ENCODE measurements at places on chromosomes 3 and 15. TPM values are rescaled to one million over a fixed set of nuclear protein-coding genes. Genes with fewer than 3 reads are reported as not detected.

Gene NAA80
- 5.9 TPM for total RNA-seq

Gene RASGRF1
- total RNA-seq = 1.7 TPM

Gene TGM4
- not detected for total RNA-seq

Gene SHC4
- total RNA-seq = 65.9 TPM

Gene C3orf80
- not detected for total RNA-seq

Gene PLA2G4D
- total RNA-seq = not detected

Gene DNAH12
- total RNA-seq = 0.36 TPM

Gene GPR15
- not detected for total RNA-seq

Gene GMNC
- not detected for total RNA-seq

Gene PARP14
- total RNA-seq = 342 TPM

Gene KNG1
- not detected for total RNA-seq

Gene CNBP
- total RNA-seq = 225 TPM

Gene ROPN1
- total RNA-seq = 19.6 TPM

Gene CPLX3
- total RNA-seq = 0.15 TPM

Gene NR1I2
- total RNA-seq = 0.36 TPM

Gene ONECUT1
- 2.0 TPM for total RNA-seq

Gene CAMK2N2
- 0.33 TPM for total RNA-seq

Gene SLC12A8
- under 0.01 TPM for total RNA-seq

Gene CACNA2D3
- total RNA-seq = 0.36 TPM

Gene NDN
- 53.9 TPM for total RNA-seq

Gene MRAS
- total RNA-seq = 68.9 TPM

Gene RFT1
- 25.3 TPM for total RNA-seq

Gene GP5
- total RNA-seq = 0.15 TPM

Gene APOD
- 26.6 TPM for total RNA-seq

Gene LDHAL6B
- not detected for total RNA-seq

Gene DAZL
- not detected for total RNA-seq

Gene GABRA5
- total RNA-seq = 1.7 TPM

Gene TEX9
- 3.1 TPM for total RNA-seq

Gene NOP10
- 415 TPM for total RNA-seq

Gene PLA1A
- 52.3 TPM for total RNA-seq

Gene OR5K2
- total RNA-seq = not detected

Gene ALDH1A2
- 4.4 TPM for total RNA-seq

Gene ZNF609
- 22.5 TPM for total RNA-seq

Gene DLL4
- under 0.01 TPM for total RNA-seq

Gene ITPKA
- total RNA-seq = 0.36 TPM

Gene PRR20G
- total RNA-seq = not detected

Gene DIPK2A
- total RNA-seq = 23.1 TPM

Gene ERICH6
- not detected for total RNA-seq

Gene CSPG5
- 0.46 TPM for total RNA-seq

Gene NDUFB5
- total RNA-seq = 78.5 TPM

Gene CD200R1
- total RNA-seq = not detected

Gene ZNF662
- total RNA-seq = 0.73 TPM

Gene CALML4
- total RNA-seq = 3.9 TPM

Gene GOLGA8S
- not detected for total RNA-seq

Gene ZIC4
- not detected for total RNA-seq
